A549 treated with GW870086 at 1 μM for 4 hours (cell line): ENCODE measurements at places on chromosomes 4 and X. TPM values are rescaled to one million over a fixed set of nuclear protein-coding genes. Genes with fewer than 3 reads are reported as not detected.

ITM2A gene
- 0.21 TPM in 1 of 5 replicates, not detected in the others for total RNA-seq

IQSEC2 gene
- 31.0 to 46.8 TPM (median 42.6 TPM) in 5 replicates for total RNA-seq

GPC3 gene
- 0.15 TPM in 1 of 5 replicates, not detected in the others for total RNA-seq

MCTS1 gene
- total RNA-seq = 92.7 to 106 TPM (median 97.8 TPM) in 5 replicates

HTN1 gene
- not detected in 5 replicates for total RNA-seq

PCYT1B gene
- total RNA-seq = not detected in 5 replicates

CT45A1 gene
- total RNA-seq = not detected in 5 replicates

FAT4 gene
- 1.4 to 2.8 TPM (median 2.2 TPM) in 5 replicates for total RNA-seq

KLHL15 gene
- 3.4 to 4.6 TPM (median 3.7 TPM) in 5 replicates for total RNA-seq

HNRNPH2 gene
- total RNA-seq = 51.6 to 61.4 TPM (median 57.3 TPM) in 5 replicates

CCDC149 gene
- total RNA-seq = 1.3 to 2.2 TPM (median 1.7 TPM) in 5 replicates
